ENCODE measurements at places on chromosomes 4 and X.

GRCh38 chr4:177948853-177949252 lies 506.6 kb upstream of the AGA start:
- no peak for DNase-seq

DNA sequence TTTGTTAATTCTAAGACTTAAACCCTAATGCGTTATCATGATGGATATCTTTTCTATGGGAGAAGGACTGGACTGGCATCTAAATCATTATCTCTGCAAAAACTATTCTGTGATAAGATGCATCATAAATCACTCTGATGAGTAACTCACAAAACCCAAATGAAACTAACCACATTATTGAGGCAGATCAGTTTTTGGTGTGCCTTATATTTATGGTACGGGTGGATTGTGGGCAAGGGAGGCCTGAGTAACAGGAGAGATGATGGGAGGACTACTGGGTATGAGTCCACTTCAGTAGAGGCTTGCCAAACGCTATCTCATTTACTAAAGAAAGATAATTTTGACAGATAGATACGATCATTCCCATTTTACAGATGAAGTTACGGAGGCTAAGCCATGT lies 66.4 kb upstream of the GUCY1A1 start:
- no peak for DNase-seq

- no peak for DNase-seq
Measured at GRCh38 chr4:13527192-13527980, 16.9 kb downstream of the NKX3-2 start.

- DNase-seq, result no peak
Measured at GRCh38 chr4:55447831-55448230, 52.1 kb downstream of the TMEM165 start.

DNA sequence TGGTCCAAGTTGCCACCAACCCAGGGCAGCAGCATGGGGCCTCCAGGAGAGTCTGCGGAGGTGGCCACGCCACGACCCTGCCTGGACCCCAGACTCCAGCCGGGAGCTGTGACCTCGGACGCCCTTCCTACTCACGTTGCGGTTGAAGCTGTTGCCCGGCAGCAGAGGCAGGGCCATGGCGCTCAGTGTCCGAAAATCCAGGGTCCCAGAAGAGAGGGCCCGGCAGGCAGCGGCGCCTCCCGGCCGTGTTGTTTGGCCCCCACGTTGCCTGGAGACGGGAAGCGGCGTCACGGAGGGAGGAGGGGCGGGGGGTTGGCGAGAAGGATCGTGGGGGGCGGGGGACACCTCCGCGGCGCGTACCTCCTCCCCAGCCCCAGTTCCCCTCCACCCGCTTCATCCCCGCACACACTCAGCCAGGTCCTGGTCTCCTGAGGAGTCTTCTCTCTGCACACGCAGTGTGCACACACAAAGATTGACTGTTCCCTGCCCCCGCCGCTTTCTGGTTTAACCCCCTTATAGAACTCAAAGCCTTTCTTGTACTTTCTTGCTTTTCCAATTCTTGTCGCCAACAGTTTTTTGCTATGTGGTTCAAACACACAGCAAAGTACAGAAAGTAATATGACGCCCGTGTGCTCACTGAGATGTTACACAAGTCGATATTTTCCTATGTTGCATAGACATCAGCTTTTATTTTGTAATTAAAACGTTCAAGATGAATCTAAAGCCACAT lies at the start of gene EFHC2:
TSS of gene EFHC2 (minus strand) at position 261 of the 730 bp plus-strand sequence. CDS start at position 177, 84 bp downstream.
- DNase-seq, result no peak

DNA sequence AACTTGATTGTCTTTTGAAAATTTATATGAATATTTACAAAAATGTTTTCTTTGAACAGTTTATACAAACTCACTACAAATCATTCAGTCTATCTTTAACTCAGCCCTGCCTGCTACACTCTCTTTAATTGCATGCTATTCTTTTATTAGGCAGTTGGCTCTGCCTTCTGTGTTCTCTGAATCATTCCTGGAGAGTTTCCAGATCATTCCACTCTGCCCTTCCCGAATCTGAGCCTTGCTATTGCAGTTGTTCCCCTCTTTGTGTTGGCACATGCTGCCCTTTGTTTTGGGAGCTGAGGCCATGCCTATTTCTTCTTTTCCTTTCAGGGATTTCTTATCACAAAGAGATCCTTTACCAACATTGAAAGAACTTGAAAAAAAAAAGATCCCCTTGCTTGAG lies 8.7 kb upstream of the TECRL start:
- no peak for DNase-seq

- no peak for DNase-seq
Measured at GRCh38 chrX:97845451-97845850, 961.7 kb downstream of the RPA4 start.

Data from stimulated activated CD4-positive, alpha-beta T cell treated with anti-CD3 and anti-CD28 coated beads, Interleukin-1b, Interleukin-23, amount 100 ng/mL, for 24 hours (primary cell).